ENCODE measurements at places on chromosomes 7 and 10. TPM values are rescaled to one million over a fixed set of nuclear protein-coding genes. Genes with fewer than 3 reads are reported as not detected.

The TMEM130 gene
- total RNA-seq, result 0.38 TPM

The FZD8 gene
- total RNA-seq, result 0.14 TPM

The CBX3 gene
- 320 TPM for total RNA-seq

The USP6NL gene
- 2.5 TPM for total RNA-seq

The LOXL4 gene
- total RNA-seq, result not detected

The CCM2 gene
- total RNA-seq, result 72.3 TPM

The CHAT gene
- not detected for total RNA-seq

The TMEM176A gene
- not detected for total RNA-seq

The OPN4 gene
- not detected for total RNA-seq

The PLEKHS1 gene
- not detected for total RNA-seq

The CPVL gene
- not detected for total RNA-seq

The H2BK1 gene
- total RNA-seq, result not detected

The CLEC5A gene
- total RNA-seq, result not detected

The FLNC gene
- 0.16 TPM for total RNA-seq

DNA sequence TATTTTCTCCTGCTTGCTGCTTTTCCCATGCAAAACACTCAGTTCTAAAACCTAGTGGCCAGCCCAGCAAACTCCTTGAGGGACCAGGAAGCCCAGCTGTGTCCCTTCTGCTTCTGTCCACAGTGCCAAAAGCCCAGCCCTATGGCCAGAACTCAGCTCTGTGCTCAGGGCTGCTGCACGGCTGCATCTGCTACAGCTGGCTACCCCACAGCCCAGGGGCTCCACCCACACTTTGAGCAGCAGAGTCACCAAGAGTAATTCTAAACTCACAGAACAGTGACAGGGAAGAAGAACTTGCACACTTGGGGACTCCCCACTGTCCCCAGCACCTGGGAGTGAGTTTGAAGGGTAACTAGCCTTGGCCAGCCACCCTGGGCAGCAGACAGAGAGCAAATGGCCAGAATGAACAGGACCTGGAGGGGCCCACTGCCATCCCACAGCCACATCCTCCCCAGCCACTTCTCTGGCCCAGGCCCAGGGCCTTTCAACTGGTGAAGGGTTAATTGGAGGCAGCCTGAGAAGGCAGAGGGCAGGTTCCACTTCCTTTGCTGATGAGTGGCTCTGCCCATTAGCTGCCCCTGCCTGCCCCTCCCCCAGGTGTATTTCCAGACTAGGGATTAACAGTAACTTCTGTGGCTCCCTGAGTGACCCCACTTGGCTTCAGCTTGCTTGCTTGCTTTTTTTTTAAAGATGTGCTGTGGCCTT is 28.1 kb upstream of the TRIM8 start:
- DNase-seq, result no peak

DNA sequence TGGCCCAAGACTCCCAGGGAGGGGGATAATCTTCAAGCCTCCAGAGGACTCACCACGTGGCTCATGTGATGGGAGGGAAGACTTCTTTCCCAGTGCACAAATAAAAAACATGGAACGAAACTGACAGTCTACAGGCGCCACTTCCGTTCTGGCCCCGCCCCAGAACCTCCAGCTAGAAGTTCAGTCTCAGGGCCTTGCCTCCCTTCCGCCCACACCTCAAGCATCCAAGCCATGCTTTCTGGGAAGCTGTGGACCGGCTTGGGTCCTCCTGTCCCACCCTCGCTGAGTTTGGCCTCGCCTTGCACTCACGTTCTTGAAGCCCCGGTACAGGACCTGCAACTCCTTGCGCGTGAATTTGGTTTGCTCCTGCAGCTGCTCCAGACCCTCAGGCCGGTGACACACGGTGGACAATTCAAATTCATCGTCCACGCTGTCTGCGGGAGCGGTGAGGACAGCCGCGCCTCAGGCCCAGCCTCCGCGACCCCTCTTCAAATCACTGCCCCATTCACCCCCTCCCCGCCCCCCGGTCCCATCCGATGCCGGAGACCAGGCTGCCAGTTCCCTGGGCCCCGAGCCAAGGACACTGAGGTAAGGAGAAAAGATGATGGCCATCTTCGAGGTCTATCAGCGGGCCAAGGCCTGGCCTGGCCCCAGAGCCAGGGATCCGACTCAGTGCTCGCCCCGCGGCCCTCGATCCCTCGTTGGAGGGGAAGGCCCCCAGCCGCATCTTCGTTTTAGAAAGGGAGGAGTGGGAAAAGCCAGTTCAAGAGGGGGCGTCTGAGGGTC is 10.7 kb upstream of the OGA start:
- DNase-seq, result no peak

- DNase-seq, result no peak
Measured at GRCh38 chr7:157745721-157746709, 409.2 kb downstream of the DNAJB6 start.

GRCh38 chr7:16531707-16532106 is 5.1 kb downstream of the LRRC72 start:
- no peak for DNase-seq

DNA sequence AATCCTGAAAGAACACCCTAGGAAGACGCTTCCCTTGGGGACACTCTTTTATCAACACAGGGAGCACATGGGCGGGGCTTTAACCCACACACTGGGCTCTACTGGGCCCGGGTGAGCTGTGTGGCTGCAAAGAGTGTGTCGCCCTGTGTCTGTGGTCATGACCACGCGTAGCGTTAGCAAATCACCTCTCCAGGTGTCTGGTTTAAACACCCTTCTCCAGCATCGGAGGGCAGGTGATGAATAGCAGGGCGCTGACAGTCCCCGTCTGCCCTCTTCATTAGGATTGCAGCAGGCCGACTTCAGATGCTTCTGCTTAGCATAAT is 127.7 kb downstream of the ADARB2 start:
- DNase-seq, result no peak

- DNase-seq, result no peak
Measured at GRCh38 chr10:124266468-124267230, 152.1 kb downstream of the OAT start.

GRCh38 chr10:74825371-74826141 is 844 bp upstream of the KAT6B start:
- DNase-seq, result peak; percentile 57

DNA sequence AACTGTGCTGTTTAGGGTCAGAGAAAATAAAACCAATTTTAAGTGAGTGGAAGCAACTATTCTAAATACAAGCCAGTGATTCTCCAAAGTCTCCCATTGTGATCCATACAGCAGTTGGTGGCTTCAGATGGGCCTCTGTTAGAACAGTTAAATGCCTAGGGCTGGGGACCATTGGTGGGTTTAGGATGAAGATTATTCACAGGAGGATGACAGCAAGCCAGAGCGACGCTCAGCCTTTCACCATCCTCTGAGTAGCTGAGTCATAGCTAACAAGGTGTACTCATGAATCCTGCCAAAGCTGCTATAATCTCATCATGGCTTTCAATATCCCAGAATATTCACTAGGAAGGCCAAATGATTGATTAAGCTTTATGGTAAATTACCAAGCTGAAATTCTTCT is 39.6 kb downstream of the STARD3NL start:
- DNase-seq, result no peak

DNA sequence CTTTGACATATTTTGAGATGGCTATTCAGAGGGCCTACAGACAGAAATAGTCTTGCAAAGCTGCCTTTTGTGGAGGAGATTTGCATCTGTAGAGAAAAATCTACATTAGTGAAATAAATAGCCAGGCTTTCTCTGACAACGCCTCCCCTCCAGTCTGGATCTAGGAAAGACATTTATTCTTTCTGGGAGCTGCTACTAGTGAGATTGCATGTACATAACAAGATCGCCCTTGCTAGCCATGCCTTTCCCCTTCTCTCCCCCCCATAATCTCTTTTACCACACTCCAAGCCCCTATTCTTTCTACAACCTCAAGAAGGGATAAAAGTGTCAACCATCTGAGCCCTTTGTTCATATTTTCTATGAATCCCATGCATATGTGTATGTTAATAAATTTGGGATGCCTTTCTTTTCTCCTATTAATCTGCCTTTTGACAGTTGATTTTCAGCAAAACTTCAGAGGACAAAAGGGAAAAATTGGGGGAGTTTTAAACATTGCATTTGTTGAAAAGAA is 194.2 kb downstream of the SNX13 start:
- no peak for DNase-seq

GRCh38 chr7:100137851-100138760 is 10.6 kb upstream of the LAMTOR4 start:
- DNase-seq, result no peak

DNA sequence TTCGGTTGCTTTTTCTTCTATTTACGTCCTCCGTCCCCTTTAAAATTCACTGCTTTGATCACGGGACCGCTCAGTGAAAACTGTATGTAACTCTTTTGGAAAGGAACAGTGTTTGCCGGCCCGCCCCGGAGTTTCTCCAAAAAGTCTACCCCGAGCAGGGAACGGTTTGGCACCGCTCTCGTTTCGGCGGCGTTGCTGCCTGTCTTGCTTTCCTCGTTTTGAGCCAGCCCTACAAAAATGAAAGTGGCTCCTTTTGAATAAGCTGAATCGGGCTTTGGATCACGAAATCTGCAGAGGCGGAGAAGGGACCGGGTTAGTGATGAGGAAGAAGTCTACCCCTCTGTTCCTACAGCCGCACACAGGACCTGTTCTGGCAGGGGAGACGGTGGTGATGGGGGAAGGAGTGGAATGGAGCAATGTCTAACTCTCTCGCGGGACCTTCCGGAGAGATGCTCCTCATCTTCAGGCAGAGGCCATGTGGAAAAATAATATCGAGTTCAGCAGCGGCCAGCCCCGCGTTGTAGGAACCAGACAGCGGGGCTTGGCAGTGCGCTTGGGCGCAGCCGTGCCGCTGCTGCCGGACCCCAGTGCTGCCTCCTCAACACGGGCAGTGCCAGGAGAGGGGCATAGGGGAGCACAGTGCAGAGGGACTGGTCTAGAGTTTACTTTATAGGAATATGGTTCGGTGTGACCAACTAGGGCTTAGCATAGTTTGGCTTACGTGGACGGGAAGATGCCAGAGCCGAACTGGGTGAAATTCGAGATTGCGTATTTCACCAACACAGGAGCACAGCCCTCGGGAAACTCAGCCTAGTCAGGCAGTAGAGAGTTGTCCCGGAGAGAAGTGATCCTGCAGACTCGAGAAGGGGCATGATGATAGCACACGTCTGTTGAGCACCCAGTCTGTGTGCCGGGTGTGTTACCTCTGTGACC is 1.4 kb downstream of the HTRA1 start:
- DNase-seq, result no peak

GRCh38 chr10:33723181-33723580 is 388.7 kb upstream of the NRP1 start:
- no peak for DNase-seq

DNA sequence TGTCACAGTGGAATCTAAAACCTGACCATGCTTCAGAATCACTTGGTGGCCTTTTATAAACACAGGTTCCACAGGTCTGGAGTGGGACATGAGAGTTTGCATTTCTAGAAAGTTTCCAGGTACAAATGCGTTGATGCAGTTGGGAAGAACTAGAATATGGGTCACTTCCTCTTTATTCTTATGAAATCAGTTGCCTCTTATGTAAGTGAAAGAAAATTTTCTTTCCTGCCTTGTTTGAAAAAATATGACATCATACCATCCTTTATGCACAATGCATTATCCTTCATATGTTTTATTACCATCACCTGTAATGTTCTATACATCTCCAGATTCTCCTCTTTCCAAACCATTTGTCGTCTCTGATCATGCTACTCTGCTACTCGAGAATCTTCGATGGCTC is 44.0 kb downstream of the PLXNA4 start:
- no peak for DNase-seq
